ENCODE measurements at places on chromosomes 1 and 21.

- peak; percentile 86 for DNase-seq
These were observed 55.7 kb downstream of the NID1 start for GRCh38 chr1:236009191-236009590.

DNA sequence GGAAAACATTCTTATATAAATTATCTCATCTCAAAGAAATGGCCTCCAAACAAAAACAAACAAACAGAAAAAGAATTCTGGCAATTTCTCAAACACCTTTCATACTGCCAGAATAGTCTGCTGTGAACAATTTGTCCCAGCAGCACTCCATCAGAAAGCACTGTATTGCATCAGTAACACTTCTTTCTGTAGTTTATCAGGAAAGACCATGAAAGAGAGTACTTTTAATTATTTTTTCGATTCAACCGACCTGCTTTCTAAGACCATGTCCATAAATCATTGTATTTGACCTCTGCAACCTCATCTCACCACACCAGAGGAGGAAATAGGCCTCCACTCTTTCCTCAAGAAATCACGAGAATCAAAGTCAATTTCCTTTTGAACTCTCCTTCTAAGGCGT, 1579.9 kb downstream of the MRPL39 start:
- no peak for DNase-seq

DNA sequence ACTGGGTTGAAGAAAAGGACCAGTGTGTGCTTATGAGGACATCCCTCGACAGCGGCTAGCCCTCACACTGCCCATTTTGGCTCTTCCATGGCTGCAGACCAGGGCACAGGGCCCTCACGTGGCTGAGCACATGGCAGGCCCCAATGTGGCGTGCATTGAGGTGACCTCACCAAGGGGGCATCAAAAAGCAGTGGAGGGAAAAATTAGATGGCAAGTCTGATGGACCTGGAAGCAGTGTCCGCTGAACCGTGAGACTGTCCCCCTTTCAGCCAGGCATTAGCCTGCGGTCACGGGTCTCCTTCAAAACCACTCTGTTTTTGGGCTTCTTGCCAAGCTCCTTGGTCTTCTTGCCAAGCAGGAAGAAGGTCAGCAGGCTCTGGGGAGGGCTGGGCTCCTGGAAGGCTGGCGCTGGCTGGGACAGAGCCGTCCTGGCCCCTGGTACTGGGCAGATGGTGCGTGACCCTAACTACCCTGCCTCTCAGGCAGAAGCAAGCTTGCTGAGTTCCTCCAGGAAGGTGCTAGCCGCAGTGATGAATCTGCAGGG, 30.8 kb downstream of the TRIM67 start:
- DNase-seq, result peak; percentile 25

GRCh38 chr1:179230721-179231120, 1.2 kb upstream of the ABL2 start:
- DNase-seq, result no peak

- DNase-seq, result peak; percentile 89
These were observed 15.9 kb downstream of the NUF2 start for GRCh38 chr1:163337631-163338030.

DNA sequence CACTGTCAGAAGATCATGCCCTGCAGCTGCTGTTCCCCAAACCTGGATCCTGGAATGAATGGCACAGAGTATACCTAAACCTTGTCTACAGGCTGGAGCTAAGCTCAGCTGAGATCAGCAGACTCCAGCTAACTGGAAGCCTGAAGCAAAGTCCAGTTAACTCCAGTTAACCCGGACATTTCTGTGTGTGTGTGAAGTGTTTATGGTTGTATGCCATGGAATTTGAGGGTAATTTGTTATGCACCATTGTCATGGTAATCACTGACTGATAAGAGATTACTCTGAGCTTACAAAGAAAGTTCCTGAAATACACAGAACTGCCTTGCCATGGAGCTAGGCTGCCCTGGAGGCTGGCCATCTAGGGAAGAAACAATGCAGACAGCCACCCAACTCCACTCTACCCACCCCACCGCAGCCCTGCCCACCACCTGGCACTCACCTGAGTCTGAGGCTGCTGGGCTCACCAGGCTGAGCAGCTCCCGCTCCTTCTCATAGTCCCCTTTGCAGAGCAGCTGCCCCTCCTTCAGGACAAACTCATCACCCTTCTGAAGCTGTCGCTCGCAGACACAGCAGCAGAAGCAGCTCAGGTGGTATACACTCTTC, 107.4 kb downstream of the LMX1A start:
- DNase-seq, result no peak

DNA sequence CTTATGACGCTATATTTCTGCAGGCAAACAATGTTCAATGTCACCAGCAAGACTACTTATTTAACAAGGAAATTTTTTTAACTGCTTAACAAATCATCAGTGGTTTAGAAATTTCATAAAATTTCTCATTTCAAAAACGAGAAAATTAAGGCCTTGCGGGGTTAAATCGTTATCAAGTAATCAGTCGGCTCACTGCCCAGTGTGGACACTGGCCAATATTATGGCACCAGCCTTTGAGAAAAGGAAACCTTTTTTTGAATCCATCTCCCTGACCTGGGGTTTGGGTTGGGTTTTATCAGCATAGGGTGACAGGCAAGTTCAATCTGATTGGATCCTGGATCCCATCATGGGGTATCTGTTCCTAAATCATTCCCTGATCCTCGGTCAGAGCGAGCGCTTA, 461.2 kb downstream of the SETD4 start:
- DNase-seq, result no peak

DNA sequence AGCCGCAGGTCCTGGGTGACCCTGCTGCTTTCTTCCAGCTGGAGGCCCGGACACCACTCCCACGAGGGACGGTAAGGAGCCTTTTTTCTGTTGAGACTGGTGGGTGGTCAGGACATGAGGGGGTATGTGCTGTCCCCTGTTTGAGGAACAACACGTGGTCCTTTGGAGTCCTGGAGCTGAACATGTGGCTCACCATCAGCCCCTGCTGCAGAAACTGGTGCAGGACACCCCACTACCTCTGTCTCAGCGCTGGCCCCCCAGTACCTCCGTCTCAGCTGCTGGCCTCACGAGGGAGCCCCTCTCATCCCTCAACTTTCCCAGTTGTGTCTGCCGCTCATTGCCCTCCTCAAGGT, 34.7 kb downstream of the SLC19A1 start:
- DNase-seq, result no peak

- no peak for DNase-seq
These were observed 13.6 kb upstream of the OR2B11 start for GRCh38 chr1:247471445-247472016.

DNA sequence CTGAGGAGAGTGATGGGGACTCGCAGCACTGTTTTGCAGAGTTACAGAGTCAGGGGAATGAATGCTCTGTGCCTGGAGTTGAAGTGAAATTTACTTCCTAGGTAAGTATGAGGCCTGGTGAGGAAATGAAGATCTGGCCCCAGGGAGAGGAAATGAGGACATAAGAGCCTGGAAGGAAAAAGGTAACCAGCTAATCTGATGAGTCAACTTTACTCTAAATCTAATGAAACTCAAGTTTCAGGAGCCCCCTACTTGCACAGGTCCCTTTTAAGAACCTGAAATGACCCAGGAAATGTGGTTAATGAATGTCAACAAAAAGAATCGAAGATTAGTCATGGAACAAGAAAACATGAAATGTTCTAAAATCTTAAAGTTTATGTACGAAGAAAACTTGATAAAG, 599.0 kb downstream of the AGBL4 start:
- peak; percentile 21 for DNase-seq

DNA sequence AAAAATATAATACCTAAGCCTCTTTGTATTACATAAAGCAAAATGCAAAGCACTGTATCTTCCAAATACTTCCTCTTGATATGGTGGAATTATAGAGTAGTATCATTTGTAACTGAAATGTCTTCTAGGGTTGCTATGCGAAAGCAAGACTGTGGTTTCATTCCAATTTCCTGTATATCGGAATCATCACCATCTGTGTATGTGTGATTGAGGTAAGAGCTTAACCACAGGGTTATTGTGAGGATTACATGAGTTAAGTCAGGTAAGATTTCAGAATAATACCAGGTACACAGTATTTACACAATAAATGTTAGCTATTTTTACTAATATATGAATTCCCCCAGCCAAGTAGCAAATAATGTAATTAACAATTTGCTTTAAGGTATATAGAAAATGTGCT, 24.7 kb downstream of the CD53 start:
- DNase-seq, result no peak

DNA sequence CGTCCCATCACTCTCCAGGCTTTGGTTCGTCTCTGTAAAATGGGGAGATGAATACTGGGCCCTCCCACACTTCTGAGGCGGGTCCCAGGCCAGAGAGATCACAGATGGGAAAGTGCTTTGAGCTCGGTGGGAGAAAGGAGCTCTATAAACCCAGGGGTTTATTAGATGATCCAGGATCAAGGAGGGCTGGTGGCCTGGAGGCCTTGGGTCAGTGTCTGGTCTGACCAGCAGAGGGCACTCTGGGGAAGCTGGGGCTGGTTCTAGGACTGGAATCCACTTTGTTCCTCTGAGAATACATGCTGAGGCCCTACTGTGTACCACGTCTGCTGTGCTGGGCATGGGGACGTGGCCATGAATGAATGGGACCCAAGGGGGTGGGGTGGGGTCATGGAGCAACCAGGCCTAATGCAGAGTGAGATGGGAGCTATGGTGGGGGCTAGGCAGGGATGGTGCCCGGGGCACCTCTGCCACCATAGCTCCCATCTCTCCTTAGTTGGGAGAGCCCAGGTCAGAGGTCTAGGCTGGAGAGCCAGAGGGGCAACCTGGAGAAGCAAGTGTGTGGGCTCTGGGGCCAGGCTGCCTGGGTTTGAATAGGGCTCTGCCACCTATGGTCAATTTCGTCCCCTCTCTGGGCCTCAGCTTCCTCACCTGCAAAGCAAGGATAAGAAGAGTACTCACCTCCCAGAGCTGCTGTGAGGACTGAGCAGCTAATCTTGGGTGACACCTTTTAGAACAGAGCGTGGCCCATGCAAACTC, 9.0 kb upstream of the FAM131C start:
- peak; percentile 38 for DNase-seq

DNA sequence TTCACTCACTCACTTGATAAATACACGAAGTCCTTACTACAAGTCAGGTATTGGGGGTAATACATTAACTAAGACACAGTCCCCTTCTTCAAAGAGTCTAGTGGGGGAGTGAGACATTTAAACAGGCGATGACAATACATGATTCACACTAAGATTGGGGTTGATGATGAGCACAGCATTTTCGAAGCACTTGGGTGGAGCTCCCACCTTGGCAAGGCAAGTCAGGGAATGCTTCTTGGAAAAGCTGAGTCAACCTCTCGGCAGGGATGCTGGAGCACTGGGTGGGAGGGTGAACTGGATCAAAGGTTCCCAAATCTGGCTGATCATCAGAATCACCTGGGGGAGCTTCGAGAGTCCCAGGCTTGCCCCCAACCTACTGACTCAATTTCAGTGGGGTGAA, 57.9 kb upstream of the ENAH start:
- DNase-seq, result peak; percentile 26

DNA sequence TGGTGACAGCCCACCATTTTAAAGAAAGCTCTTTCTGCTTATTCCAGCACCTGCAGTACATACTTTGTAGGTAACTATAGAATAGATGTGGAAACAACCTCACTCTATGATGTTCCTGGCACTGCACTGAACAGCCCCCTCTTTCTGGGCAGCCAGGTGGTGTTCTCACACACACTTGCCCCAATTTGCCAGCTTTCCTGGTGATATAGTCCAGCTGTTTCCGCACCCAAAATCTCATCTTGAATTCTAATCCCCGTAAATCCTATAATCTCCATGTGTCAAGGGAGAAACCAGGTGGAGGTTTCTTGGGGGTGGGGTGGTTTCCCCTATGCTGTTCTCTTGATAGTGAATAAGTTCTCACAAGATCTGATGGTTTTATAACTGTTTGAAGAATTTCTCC, 102.2 kb downstream of the FCRL5 start:
- DNase-seq, result no peak

- peak; percentile 68 for DNase-seq
These were observed 80.5 kb downstream of the HSF2BP start for GRCh38 chr21:43578677-43579303.

- DNase-seq, result no peak
These were observed 174.3 kb downstream of the LYPLAL1 start for GRCh38 chr1:219347921-219348391.

- no peak for DNase-seq
These were observed 75.9 kb downstream of the HUNK start for GRCh38 chr21:31948676-31949075.

- no peak for DNase-seq
These were observed 53.4 kb upstream of the ASPM start for GRCh38 chr1:197199923-197200271.

DNA sequence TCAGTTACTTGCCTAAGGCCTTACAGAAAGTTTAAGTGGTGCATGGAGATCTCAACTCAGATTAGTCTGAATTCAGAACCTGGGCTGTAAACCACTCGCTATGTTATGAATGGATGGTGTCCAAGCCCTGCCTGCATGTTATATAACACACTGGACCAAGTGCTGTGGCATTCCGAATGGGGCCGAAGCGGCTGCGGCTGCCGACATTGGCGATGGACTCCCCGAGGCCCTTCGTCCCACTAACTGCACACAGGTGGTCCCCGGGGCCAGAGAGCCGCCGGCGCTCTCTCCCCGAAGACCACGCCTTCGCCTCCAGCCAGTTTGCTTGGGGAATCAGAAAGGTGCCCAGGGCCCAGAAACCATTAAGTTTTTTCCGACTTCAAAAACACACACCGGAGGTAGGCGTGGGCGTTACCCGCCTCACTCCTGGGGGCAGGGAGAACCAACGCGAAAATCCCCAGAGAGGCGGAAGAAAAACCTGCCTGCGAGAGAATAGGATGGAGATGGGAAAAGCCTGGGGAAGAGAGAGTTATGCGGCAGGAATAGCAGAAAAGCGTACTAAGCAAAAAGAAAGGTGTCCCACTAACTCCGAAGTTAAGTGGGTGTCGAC, 579 bp upstream of the TENT5C start:
- DNase-seq, result peak; percentile 32

DNA sequence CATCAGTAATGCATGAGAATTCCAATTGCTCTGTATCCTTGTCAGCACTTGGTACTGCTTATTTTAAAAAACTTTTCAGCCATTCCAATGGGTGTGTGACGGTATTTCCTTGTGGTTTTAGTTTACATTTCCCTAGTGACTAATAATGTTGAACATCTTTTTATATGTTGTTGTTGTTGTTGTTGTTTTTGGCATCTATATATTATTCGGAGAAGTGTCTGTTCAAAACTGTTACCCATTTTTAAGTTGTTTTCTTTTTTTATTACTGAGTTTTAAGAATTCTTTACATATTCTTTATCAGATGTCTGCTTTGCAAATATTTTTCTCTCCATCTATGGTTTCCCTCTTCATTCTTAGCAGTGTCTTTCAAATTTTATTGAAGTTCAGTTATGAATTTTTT, 231.1 kb upstream of the POU3F1 start:
- no peak for DNase-seq

DNA sequence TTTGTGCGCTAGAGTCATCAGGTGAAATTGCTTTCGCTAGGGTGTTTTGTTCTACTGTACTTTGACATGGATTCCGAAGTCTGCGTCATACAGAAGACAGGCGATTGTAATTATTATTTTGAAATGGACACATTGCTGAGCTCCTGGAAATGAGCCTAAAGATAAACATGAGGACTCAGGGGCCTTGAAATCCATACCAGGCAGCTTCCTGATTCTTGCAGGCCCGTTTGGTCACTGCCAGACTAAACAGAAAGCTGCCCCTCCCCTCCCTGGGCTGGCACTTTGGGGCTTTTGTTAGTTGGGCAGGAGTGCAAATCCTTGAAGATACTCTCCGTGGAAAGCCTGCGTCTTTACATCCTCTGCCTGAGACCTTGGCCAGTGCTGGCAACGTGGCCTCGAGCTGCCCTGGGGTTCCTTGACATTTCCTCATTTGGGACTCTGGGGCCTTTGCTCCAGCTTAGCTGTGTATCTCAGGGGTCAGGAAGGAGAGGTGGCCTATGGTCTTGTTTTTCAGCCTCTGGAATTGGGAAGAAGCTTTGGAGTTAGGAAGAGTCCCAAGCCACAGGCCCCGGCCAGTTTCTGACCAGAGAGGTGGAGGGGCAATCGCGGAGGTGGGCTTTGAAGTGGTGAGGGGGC, 26.9 kb upstream of the KCNE2 start:
- DNase-seq, result peak; percentile 90
